ENCODE measurements at places on chromosomes 11 and 22. TPM values are rescaled to one million over a fixed set of nuclear protein-coding genes. Genes with fewer than 3 reads are reported as not detected.

GRCh38 chr11:114479331-114479730, 40.1 kb downstream of the REXO2 start:
- no peak for DNase-seq

GRCh38 chr22:45678961-45679912, 7.6 kb downstream of the ATXN10 start:
- no peak for DNase-seq

Gene ZFPL1
- total RNA-seq = 32.1 TPM

Gene NTM
- total RNA-seq = 3.7 TPM

Data from upper lobe of right lung (tissue), 1 donor.